Stimulated activated CD4-positive, alpha-beta T cell treated with anti-CD3 and anti-CD28 coated beads, Interleukin-4, amount 100 ng/mL, for 1 hour (primary cell): ENCODE measurements at places on chromosomes 5 and 9.

DNA sequence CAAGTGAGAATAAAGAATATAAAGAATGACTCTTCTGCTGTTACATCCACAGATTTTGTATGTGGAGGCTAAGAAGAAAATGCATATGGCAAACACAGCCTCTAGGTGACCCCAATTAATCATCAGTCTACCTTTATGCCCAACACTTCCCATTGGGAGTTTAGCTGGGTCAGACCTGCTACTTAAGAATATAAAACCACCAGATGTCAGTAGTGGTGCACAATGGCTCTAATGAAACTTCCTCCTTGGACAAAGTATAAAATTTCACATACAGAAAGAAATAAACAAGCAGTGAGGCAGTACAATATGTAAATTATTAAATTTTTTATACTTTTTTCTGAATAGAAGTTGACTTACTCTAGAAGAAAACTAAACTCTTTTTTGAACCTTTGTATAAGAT is 539.9 kb downstream of the BRINP1 start:
- DNase-seq, result no peak

- DNase-seq, result no peak
These were observed 197.0 kb downstream of the MCTP1 start for GRCh38 chr5:95087816-95088317.

DNA sequence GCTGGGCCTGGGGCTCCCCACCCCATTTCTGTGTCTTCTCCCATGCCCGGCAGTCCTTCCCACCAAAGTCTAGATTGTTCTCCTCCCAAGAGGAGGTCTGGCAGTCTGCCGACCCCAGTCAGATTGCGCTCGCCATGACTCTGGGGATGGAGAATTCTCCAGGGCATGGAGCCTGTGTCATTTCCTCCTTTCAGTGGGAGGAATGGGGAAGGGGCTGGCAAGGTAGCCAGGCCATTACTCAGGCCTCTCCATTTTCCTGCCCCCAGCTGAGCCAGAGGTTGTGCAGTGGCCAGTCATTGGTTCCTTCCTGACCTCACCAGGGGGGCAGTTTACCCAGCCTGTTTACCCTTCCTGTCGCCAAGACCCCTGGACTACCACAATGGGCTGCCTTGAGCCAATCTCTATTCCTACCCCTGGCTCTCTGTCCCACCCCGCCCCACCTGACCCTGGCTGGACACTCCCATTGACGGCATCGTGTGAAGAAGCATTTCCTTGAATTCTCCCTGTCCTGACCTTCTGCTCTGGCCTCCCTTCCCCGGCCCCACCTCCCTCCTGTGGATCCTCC is 628 bp downstream of the SYNPO start:
- DNase-seq, result no peak

- no peak for DNase-seq
These were observed 58.7 kb upstream of the RGMB start for GRCh38 chr5:98714710-98715288.

DNA sequence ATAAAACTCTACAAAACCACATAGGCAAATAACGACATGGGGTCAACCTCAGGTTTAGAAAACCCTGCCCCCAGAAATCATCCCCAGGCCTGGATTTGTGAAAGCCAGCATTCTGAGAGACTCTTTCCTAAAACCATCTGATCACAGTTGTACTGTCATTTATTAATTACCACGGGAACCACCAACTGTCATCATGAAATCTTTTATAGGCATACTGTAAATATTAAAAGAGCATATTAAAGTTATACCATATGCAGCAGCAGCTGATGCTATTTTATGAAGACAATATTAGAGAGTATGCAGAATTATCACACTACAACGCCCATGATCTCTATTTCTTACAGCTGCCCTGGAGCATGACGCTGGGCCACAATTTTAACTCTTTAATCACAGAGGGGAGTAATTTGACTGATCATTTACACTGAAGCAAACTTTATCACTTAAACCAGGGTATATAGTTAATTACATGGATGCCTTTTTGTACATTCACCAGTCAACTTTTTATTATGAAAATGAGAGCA is 9.0 kb upstream of the ZDHHC21 start:
- no peak for DNase-seq

- no peak for DNase-seq
These were observed 149.8 kb upstream of the RAPGEF1 start for GRCh38 chr9:131889437-131890251.

DNA sequence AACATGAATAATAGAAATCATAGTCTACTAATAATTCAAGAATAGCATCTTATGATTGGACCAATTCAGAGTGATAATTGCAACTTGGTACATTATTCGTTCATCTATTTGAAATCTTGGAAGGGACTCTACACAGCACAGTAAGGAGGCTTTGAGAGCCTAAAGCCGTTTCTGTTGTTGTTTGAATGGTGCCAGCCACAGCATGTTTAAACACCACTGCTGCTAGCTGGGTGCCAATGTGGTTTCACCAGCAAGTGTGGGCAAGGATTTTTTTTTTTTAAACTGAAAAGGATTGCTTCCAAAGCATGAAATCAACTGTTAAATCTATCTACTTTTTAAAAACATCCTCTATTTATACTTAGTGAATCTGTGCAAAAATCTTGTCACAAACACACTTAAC is 253.9 kb upstream of the MAP3K1 start:
- no peak for DNase-seq

- no peak for DNase-seq
These were observed 397.5 kb downstream of the PRELID2 start for GRCh38 chr5:145437627-145438026.

- no peak for DNase-seq
These were observed 683 bp downstream of the OSMR start for GRCh38 chr5:38846379-38847011.

- no peak for DNase-seq
These were observed 1.6 kb upstream of the GDA start for GRCh38 chr9:72147676-72148075.

- no peak for DNase-seq
These were observed 184.6 kb upstream of the PUM3 start for GRCh38 chr9:3028535-3028934.

GRCh38 chr9:99167694-99168093 is 54.0 kb downstream of the ALG2 start:
- no peak for DNase-seq

- DNase-seq, result no peak
These were observed 125.6 kb downstream of the LPAR1 start for GRCh38 chr9:110912419-110913291.

DNA sequence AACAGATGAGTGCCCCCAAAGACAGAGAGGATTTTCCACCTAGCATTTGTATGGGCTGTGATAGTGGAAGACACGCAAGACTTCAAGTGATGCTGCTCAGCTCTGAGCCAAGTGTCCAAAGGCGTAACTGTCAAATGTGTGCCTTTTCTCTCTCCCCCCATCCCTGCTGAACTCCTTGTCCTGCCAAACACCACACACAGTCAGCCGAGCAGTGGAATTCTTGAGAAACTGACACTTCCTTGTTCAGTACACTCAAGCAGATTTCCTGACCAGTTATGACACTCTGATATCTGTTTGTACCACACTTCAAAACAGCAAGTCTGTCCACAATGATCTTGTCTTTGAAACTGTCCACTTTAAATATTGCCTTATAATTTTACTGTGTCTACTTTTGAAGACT is 166.4 kb downstream of the PIK3R1 start:
- DNase-seq, result no peak

- no peak for DNase-seq
These were observed 197.5 kb downstream of the KIAA0825 start for GRCh38 chr5:94420885-94421284.

- no peak for DNase-seq
These were observed 41.9 kb downstream of the NPR3 start for GRCh38 chr5:32753051-32753450.

GRCh38 chr5:43063721-43064171 is 23.6 kb upstream of the ANXA2R start:
- DNase-seq, result no peak

GRCh38 chr5:77774981-77775789 is 954 bp downstream of the TBCA start:
- no peak for DNase-seq

- DNase-seq, result no peak
These were observed 12.5 kb downstream of the DNAH5 start for GRCh38 chr5:13932011-13932410.

DNA sequence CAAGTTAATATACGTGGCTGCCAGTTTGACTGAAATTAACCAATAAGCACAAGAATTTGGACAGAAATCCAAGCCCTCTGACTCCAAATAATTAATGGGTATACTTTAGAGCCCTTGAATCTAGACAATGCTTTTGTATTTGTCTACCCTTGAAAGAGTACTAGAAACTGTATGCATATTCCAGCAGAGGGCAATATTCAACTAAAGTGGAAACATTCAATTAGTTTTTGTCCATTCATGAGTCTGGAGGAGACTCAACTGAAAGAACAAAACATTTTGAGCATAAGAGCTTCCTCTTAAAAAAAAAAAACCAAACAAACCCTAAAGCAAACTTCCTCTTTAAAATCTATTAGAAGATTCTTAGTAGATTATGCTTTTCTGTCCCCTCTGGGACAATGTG is 157.8 kb downstream of the ARHGEF28 start:
- DNase-seq, result no peak

DNA sequence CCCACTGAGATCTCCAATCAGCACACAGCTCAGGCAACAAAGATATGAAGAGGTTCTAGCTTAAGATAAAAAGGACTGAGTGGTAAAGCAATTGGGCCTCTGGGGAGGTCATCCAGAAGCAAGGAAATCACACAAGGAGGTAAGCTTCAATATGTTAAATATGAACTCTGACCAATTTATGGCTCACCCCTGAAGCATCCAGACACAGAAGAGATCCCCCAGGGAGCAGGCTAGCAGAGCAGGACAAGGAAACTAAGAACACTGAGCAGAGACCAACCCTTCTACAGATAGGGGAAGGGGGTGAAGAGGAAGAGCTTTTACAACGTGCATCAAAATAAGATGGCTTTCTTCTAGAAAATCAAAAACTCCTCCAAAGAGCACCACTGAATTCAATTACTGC is 616.2 kb downstream of the DNAH5 start:
- no peak for DNase-seq

GRCh38 chr5:27087747-27088146 is 49.4 kb upstream of the CDH9 start:
- DNase-seq, result no peak

GRCh38 chr5:168443950-168444700 is 42.1 kb upstream of the RARS1 start:
- no peak for DNase-seq

- no peak for DNase-seq
These were observed 239.3 kb upstream of the PAPPA start for GRCh38 chr9:115914291-115914690.

GRCh38 chr5:150734579-150735384 is 24.0 kb downstream of the DCTN4 start:
- DNase-seq, result peak; percentile 7

DNA sequence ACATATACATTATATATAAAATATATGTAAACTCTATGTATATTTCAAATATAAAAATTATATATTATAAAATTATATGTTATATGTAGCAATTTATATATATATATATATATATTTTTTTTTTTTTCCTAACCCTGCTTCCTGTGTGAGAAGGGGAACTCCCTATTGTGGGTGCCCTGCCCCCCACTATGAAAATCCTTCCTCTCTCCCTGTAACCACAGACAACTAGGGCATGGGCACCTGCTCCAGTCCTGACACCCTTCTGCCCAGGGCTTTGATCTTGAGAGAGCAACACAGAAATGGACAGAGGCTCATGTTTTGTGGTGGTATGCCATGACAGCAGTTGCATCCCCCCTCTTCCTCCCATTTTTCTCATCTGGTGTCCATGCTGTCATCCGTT is 148.7 kb upstream of the IL12B start:
- no peak for DNase-seq

DNA sequence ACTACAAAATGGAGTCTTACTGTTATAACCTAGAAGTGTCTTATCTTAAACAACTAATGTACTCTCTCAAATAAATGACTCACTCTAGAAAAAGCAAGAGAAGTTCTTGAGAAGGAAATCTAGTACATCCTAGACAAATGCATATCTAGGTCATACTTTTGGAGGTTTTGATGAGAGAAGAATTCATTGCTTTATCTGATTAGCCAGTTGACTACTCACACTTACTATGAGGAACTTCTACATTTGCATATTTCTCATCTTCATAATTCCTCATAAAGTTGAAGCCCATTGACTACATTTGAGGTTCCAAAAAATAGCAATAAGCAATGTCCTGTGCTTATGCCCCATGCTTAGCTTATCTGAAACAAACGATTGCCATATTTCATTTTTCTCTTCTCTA is 2.8 kb downstream of the JAKMIP2 start:
- no peak for DNase-seq

DNA sequence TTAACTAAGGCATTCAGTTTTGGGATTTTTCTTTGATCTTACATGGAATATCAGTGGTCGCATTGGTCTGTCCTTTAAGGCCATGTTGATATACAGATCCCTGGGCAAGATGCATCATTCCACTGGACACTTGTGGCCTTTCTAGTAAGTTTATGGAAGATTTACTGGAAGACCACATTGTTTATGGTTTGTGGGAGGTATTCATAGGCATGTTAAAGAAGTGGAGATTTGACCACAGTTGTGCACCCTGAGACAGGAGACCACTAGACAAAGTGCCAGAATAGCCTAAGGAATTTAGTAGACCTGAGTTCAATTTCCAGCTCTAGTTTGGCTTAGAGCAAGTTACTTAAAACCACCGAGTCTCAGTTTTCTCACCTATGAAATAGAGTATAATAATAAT is 383.1 kb upstream of the PAPPA start:
- no peak for DNase-seq

DNA sequence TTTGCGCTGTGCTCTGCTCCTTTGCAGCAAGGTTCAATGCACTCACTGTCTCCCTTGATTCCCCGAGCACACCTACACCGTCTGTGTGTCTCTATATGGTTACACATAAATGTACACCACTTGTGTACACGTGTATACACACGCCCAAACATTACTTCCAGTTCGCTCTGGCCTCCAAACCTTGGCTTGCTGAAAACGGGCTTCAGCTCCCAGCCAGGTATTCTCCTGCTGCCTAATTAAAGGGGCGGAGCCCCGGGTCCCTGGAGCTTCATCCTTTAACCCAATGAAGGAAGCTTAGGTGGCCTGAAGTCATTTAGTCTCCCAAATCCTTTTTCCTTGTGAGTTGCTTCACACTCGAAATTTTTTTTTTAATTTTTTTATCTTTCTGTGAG is 4.6 kb downstream of the ISL1 start:
- no peak for DNase-seq

GRCh38 chr5:146633323-146633764 is 117.4 kb upstream of the GPR151 start:
- no peak for DNase-seq

DNA sequence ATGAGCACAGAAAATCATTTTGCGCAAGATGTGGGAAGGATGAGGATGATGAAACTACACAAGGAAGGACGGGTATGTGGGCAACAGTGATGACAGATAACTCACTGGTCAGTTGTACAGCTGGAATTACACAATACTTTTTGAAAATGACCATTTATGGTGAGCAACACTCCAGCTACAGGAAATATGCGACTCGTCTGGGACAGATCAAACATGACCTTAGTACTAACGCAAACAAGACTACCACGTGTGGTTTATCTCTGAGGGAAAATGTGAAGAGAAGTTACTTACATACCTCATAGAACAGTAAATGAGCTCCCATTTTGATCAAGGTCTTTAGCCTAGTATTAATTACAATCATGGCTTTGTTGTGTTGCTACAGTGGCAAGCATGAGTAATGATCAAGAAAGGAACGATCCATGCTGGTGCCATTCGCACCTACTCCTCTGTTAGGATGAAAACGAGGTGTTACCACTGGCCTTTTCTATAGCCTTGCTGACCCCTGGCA is 456.9 kb downstream of the BNC2 start:
- DNase-seq, result no peak

- DNase-seq, result no peak
These were observed 2001.9 kb upstream of the C9orf72 start for GRCh38 chr9:29575219-29575618.
